B cell (primary cell): ENCODE measurements at places on chromosomes 2 and 18. TPM values are rescaled to one million over a fixed set of nuclear protein-coding genes. Genes with fewer than 3 reads are reported as not detected.

Gene MREG
- 5.7 and 6.3 TPM in 2 replicates for total RNA-seq

Gene INO80C
- total RNA-seq = 37.9 and 38.5 TPM in 2 replicates

Gene CFAP65
- total RNA-seq = not detected in 2 replicates

Gene POLE4
- total RNA-seq = 53.3 and 56.0 TPM in 2 replicates

Gene KLHL30
- total RNA-seq = 0.12 TPM in 1 of 2 replicates, not detected in the other

DNA sequence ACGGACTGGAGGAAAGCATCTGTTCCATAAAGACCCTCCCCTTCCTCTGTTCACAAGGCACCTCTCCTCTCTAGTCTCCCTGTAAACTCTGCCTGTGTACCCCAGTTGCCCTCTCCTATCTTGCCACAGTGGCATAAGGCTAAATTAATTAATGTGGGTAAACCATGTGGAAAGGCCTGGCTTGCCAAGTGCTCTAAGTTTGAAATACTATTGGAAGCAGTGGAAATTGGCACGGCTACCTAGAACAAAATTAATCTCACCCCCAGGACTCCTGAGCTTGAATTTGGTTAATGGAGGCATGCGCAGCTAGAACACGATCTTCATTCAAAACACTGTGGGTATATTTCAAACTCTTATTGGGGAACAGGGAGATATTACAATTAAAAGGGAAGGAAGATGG is 19.2 kb upstream of the SLC14A2 start:
- no peak for DNase-seq

GRCh38 chr2:145012214-145012670 is 492.3 kb upstream of the ZEB2 start:
- DNase-seq = no peak

- DNase-seq = peak; percentile 5
Observed at GRCh38 chr18:79515944-79516351, 120.2 kb downstream of the NFATC1 start.

GRCh38 chr2:15315411-15315810 is 245.7 kb downstream of the NBAS start:
- no peak for DNase-seq

DNA sequence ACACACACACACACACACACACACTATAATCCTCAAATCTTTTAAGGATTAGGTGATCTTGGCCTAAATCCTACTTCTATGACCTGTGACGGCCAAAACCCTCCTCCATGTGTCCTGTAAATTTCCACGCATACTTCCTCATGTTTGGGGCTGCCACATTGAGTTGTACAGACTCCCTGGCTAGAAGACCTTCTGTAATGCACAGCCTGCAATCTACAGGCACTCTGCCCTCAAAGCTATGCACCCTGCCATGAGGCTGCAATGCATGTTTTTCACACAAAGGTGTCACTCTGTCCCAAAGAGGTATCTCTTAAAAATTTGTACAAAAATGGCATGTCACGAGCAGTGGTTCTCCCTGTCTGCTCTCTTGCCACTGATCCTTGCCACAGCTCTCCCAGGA is 26.4 kb upstream of the B4GALT6 start:
- no peak for DNase-seq

DNA sequence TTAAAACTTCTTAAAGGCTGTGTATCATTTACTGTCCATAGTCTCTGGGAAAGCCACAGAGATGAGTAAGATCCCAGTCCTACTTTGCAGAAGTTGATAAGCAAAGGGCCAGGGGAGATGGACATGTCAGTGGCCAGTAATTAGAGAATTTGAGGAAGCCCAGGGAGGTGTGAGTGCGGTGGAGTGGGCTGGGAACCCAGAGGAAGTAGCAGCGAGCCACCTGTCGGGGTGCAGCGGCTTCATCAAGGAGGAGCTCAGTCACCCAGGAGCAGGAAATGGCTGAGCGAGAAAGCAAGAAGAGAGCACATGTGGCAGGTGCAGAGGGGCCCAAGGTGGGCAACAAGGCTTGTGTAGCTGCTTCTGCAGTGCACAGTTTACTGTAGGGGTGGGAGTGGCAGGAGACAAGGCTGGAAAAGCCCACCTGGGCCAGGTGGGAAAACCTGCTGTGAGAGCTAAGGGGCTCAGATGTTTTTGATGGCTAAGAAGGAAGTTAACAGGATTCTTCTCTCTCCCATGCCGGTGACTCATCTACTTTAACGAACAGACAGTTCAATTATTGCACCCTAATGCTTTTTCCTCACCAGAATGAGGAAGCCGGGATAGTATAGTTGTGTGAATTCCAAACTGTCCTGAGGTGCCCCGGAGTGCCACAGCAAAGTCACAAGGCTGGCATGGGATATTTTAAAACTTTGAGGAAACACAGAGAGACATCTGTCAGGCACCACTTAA is 34.8 kb upstream of the MGAT5 start:
- peak; percentile 76 for DNase-seq

DNA sequence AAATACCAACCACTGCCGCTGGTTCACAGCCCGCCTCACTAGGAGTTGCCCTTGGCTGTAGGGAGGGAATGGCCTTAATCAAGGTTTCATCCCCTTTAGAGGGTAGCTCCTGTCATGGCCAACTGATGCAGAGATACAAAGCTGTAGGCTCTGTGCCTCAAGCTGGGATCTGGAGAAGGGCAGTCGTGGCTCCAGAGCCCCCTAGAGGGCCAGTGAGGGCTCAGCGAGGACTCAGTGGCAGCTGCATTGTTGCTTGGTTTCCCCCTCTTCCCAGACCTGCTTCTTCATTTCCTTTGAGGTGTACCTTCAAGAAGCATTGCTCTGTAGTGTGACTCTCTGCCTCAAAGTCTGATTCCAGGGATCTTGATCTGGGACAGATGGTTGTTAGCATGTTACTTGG is 302.1 kb downstream of the LPIN1 start:
- no peak for DNase-seq

DNA sequence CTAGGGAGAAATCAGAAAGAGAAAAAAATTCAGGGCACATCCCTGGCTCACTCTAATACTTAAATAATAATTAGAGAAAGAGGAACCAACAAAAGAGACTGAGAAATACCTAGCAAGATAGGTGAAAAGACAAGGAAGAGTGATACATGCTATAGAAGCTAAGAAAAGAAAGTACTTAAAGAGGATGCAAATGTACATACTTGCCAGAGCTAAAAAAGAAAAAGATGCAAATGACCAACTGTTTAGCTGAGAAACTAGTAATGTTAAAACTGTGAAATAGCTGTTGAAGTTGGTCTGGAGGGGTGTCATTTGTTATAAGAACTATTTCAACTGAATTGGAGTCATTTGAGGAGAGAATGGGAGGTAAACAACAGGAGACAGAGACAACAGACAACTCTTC is 412.2 kb downstream of the SPAG16 start:
- DNase-seq = no peak
